LoVo (cell line): ENCODE measurements at places on chromosomes 1 and 21.

DNA sequence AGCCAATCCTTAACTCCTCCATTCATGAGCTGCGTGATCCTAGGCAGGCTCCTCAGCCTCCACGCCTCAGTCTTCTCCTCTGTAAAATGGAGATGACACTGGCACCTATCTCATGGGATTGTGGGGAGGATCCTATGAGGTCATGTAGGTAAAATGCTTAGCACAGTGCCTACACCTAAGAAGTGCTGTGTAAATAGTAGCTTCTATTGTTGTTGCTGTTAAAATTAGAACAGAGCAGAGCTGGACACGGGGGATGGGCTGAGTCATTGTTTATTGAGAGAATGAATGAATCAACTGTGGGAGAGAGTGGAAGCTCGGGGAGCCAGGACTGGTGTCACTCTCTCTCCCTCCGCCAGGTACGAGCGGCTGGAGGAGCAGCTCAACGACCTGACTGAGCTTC is 43.0 kb downstream of the TMCC2 start:
- no peak for DNase-seq

- no peak for DNase-seq
Observed at GRCh38 chr1:218507355-218508002, 162.3 kb downstream of the TGFB2 start.

- DNase-seq, result no peak
Observed at GRCh38 chr1:229088711-229089110, 182.2 kb upstream of the RAB4A start.

GRCh38 chr1:19815801-19816736 is 986 bp upstream of the RNF186 start:
- DNase-seq, result peak; percentile 62

DNA sequence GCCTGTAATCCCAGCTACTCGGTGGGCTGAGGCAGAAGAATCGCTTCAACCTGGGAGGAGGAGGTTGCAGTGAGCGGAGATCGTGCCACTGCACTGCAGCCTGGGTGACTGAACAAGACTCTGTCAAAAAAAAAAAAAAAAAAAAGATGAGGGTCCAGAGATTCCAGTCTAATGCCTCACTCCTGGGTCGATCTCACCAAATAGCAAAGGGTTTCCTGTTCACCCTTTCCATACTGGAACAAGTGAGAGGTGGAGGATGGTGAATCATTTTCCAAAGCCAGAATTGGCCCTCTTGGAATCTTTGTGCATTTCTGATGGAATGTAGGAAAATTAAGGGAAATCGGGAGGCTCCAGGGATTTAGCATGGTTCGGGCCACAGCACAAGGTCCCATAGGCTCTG is 58.1 kb upstream of the ZNF648 start:
- no peak for DNase-seq

GRCh38 chr1:158103861-158104522 is 76.7 kb upstream of the CD1D start:
- no peak for DNase-seq

GRCh38 chr21:38490411-38491020 is 7.8 kb downstream of the ERG start:
- DNase-seq, result no peak

- no peak for DNase-seq
Observed at GRCh38 chr1:24442764-24443163, 27.2 kb downstream of the NIPAL3 start.

- DNase-seq, result peak; percentile 41
Observed at GRCh38 chr1:36223381-36223995, 755 bp upstream of the THRAP3 start.
